Activated naive CD4-positive, alpha-beta T cell treated with Interleukin-2 at 50 U/mL for 16 hours (primary cell): ENCODE measurements at places on chromosomes 4 and X.

DNA sequence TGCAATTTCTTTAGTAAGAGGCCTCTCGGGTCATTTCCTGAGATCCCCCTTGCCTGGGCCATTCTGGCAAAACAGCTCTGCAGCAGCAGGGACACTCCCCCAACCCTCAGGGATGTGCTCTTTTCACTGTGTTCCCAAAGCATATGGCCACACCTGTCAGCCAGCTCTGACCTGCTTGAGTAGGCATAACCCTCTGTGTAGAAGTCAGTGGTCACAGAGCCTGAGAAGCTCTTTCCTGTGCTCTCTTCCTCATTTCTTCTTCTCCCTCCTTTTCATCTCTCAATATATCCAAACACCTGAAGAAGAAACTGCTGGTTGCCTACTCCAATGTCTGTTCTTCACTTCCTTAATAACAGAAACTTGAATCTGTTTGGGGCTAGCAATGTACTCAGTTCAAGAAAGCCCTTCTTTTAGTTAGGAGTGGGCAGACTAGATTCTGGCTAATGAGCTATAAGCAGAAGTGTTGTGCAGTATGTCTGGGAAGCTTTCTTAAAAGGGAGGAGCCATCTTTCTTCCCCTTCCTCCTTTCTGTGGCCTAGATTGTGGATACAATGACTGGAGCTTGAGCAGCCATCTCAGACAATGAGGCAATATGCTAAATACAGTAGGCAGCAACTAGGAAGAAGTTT is 73.3 kb downstream of the PRPS1 start:
- no peak for DNase-seq

DNA sequence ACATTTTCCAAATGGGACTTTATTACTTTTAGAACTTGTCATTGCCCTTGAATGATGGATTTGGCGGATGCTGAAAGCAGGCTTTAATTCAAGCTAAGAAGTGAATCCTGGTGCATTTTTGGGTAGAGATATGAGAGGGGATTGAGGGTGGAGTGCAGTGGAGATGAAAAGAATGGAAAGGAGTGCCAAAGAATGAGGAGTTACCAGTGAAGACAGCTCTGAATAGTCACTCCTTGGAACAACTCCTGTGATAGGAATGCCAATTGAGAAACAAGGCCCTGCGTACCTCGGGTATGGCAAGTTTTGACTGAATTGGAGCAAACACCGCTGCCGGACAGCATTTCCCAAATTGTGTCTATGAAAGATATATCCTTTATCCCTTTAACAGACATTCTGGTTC is 36.5 kb upstream of the ETNPPL start:
- DNase-seq, result no peak

DNA sequence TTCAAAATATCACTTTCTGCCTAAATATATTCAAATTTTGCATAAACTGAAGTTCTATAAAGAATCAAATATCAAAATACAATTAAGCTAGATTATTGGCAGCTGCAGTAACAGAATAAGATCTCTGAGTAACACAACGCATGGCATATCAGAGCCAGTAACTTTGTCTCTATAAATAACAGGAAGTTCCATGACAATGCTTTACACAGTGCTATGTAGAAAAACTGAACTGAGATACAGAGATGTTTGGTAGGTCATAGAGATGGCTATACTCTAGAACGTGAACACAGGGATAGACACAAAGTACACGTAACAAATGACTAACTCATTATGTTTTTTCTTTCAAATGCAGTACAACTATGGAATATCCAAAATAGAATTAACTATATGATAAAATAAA is 18.2 kb downstream of the UBE2D3 start:
- no peak for DNase-seq

GRCh38 chr4:143273160-143273917 is 63.3 kb upstream of the GAB1 start:
- no peak for DNase-seq

DNA sequence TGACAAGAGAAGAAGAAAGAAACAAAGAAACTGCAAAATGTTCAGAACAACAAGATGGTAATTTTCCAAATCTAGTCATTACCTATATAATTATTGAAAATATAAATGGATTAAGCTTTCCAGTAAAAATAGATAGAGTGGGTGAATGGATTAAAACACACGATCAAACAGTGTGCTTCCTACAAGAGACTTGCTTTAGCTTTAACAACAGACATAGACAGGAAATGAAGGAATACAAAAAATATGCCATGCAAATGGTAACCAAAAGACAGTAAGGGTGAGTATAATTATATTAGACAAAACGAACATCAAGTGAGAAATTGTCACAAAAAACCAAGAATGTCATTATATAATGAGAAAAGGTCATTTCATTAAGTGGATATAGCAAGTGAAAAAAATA is 842.8 kb downstream of the CCSER1 start:
- DNase-seq, result no peak

DNA sequence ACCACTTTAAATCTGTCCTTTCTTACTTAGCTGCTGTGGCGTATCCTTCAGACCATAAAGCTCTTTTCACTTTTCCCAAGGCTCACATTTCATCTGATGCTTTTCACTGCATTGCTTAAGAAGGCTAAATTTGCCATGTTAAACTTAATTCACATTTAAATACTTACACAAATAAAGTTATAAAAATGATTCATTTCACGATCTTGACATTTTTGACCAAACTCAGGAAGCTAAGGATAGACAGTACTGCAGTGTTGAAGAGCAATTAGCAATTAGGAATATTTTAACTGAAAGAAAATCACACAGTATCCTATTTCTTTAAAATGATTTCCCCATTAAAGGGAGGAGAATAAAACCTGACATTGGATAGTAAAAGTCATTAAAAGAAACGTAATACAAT is 1038.6 kb downstream of the STPG2 start:
- no peak for DNase-seq

GRCh38 chr4:14744346-14744745 is 257.9 kb upstream of the CPEB2 start:
- no peak for DNase-seq

DNA sequence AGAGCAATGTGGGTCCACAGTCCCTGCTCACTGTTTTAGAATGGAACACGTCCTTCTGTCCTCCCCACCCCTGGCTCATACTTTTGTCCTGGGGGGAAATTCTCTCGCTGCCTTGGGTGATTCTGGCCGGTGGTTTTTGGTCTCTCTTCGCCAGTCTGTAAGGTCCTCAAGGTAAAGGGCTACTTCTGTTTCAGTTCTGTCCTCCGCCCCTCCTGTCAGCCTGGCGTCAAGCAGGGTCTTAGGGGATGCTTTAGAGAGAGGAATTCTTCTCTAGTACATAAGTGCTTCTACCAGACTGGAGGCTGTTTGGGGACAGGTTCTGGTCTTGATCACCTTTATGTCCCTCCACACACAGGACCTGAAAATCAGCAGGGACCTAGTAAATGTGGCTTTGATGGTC is 617 bp upstream of the MRFAP1L1 start:
- no peak for DNase-seq

- DNase-seq, result no peak
These were observed 15.7 kb upstream of the BANK1 start for GRCh38 chr4:101774807-101775206.

DNA sequence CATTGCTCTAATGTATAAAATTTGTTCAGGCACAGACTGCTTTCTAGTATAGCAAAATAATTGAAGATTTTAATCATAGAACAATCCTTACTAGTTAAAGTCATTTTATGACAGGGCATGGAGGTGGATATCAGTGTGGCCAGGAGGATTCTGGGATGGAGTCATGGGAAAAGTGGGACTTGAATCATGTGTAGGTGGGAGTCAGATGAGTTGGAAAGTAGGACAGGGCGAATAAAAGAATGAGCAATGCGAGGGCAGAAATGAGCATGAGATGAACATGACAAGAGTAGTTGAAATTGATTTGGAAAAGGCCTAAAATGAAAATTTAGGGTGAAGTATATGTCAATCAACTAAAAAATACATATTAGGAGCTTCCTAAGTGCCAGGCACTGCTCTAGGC is 7.2 kb upstream of the SDAD1 start:
- DNase-seq, result no peak

- no peak for DNase-seq
These were observed 46.1 kb downstream of the MID1IP1 start for GRCh38 chrX:38847206-38847902.

DNA sequence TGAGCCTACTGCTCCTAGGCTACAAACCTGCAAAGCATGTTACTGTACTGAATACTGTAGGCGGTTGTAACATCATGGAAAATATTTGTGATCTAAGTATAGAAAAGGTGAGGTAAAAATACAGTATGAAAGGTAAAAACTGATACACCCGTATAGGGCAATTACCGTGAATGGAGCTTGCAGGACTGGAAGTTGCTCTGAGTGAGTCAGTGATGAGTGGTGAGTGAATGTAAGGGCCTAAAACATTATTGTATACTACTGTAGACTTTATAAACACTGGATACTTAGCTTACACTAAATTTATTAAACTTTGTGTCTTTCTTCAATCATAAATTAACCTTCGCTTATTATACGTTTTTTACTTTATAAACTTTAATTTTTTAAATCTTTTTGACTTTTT is 3.7 kb downstream of the KIF4A start:
- no peak for DNase-seq

DNA sequence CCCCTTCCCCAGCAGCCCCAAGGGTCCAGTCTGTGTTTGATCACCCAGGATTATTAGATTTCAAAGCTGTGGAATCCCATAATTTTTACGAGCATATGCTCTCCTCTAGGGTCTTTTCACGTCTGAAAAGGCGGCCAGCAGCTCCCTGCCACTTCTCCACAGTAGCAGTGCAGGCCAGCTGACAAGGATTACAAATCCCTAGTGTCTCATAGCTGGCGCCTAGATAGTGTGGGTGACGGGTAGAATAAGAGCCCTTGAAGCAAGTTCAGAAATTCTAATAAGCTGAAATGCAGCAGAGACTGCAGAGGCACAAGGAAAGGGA is 79.4 kb downstream of the RLIM start:
- no peak for DNase-seq

- peak; percentile 7 for DNase-seq
These were observed 165.3 kb upstream of the PPP1R2C start for GRCh38 chrX:42943051-42943974.

GRCh38 chr4:129916991-129917390 is 821.0 kb downstream of the C4orf33 start:
- DNase-seq, result no peak

DNA sequence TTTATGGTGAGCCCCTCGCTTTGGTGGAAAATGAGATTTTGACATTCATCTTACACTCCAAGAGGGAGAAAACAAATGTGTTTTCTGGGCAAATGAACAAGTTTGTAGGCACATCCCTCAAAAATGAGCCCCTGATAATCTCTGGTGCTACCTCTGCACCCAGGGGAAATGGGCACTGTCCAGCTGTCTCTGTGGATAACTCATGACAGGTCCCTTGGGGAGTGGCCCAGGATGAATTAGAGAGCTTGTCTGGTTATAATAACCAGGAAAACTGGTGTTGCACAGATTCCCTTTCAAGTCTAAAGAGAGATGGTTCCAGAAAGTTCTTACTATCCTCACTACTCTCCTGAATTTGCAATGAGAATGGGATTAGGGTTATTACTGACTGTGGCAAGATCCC is 7.5 kb downstream of the RASL11B start:
- no peak for DNase-seq

DNA sequence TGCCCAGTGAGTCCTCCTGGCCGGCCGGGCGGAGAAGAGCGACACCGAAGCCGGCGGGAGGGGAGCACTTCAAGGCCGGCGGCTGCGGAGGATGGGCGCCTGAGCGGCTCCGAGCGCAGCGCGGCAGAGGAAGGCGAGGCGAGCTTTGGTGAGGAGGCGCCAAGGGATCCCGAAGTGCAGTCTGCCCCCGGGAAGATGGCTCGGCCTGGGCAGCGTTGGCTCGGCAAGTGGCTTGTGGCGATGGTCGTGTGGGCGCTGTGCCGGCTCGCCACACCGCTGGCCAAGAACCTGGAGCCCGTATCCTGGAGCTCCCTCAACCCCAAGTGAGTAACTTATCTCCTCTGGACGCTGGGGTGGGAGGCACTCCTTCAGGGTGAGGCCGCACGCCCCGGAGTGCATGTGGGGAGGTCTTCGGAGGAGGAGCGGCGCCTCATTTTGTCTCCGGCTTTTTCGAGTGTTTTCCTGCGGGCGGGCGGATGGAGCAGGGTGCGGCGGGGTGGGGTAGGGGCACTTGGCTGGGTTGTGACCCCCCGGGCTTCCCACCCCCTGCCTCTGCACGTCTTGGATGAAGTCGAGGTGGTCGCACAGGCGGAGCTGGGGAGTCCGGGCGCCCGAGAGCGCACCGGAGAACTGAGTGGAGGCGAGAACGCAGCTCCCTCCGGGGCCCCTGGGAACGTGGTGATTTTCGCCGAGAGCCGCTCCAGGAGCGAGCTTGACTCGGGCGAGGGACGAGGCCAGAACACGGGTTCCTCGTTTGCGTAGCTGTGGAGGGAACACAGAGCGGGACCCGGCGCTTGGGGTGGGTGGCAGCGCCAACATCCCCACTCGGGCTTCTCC is 979 bp downstream of the EFNB1 start:
- peak; percentile 10 for DNase-seq

GRCh38 chr4:42302348-42302747 is 94.9 kb upstream of the SHISA3 start:
- DNase-seq, result no peak

GRCh38 chr4:40550948-40551462 is 78.7 kb downstream of the RBM47 start:
- DNase-seq, result no peak

GRCh38 chr4:95417531-95417930 is 131.2 kb downstream of the UNC5C start:
- no peak for DNase-seq

- no peak for DNase-seq
These were observed 146.4 kb upstream of the EOLA2 start for GRCh38 chrX:150084496-150085229.

- no peak for DNase-seq
These were observed 836 bp downstream of the GRPR start for GRCh38 chrX:16124201-16124600.

DNA sequence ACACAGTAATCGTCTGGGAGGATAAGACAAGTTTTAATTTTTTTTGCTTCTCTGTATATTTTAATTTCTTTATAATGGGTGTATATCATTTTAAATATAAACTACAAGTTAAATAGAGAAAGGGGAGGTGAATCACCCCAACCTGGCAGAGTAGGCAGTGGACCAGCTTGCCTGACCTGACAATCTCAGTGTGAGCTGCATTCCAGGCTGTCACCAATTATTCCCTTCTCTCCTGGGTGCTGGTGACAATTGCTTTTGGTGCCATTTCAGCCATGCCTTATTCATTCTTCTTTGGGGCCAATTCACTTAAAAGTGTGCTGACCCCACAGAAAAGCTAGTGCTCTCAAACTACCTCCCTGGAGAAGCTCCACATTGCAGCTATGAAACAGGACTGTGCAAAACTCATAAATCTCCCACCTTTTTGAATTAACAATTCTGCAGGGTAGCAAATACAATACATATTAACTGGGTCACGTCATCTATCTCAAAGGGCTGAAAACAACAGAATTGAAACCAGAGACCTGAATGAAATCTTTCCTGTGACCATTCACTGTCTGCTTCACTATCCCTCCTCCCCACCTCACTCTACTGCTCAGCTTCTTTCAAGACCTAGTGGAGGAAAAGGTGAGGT is 359.0 kb downstream of the HS3ST1 start:
- DNase-seq, result no peak
